ENCODE measurements at places on chromosomes 1 and 21. TPM values are rescaled to one million over a fixed set of nuclear protein-coding genes. Genes with fewer than 3 reads are reported as not detected.

OLFM3 gene
- not detected for polyA plus RNA-seq

SLFNL1 gene
- polyA plus RNA-seq = 0.25 TPM

EPB41 gene
- 17.3 TPM for polyA plus RNA-seq

DNA sequence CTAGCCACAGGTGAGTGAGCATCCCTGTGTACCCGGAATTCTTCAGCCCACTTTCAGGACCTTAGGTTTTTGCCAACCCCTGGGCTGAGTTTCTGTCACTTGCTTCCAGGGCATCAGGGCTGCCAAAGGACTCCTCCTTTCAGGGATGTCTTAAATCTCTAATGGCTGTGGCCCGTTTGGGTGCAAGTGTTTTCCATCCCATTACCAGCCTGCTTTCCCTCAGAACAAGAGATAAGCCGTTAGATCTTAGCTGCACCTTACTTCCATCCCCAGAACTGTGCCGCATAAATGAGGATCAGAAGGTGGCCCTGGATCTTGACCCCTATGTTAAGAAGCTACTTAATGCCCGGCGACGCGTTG is 652 bp downstream of the SNAPIN start:
- DNase-seq = no peak

- no peak for DNase-seq
These were observed 180.5 kb downstream of the FCRL5 start for GRCh38 chr1:157371826-157372225.

Measured in stomach (tissue), 19 donors.